Activated T-helper 1 cell treated with anti-CD3 and anti-CD28 coated beads, Interleukin-2, amount 50 U/mL, for 16 hours (primary cell): ENCODE measurements at places on chromosomes 4 and X.

- DNase-seq = no peak
Observed at GRCh38 chrX:55028040-55028439, 2.7 kb downstream of the ALAS2 start.

GRCh38 chrX:135295238-135295943 is 13.9 kb upstream of the ETDC start:
- DNase-seq = peak; percentile 22

DNA sequence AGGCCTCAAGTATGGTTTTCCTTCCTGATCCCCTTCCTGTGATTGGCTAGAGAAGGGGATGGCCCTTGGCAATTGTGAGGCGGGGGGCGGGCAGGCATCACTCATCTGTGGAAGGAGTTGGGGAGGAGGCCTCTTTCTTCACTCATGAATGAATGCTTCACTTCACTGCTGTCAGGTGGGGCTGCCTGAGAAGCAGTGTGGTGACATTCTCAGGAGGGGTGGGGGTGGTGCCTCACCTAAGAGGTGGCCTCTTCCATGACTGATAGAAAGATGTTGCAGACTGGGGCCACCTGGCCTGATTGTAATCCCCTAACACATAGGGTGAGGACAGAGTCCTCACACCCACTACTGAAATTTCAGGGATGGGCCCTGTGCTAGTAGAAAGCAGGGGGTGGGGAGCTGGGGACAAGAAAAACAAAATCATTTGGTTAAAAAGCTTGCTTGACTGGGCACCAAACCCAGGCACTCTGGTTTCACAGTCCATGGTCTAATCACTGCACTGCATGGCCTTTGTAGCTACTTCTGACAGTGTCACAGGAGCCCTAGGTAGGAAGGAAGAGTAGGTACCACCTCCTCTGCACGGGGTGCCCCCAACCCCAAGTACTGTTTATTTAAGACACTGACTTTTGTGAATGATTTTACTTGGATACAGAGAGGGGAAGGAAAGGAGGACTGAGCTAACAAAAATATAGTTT is 5.6 kb upstream of the HOPX start:
- no peak for DNase-seq

GRCh38 chr4:8165374-8165896 is 6.8 kb upstream of the ABLIM2 start:
- DNase-seq = no peak

DNA sequence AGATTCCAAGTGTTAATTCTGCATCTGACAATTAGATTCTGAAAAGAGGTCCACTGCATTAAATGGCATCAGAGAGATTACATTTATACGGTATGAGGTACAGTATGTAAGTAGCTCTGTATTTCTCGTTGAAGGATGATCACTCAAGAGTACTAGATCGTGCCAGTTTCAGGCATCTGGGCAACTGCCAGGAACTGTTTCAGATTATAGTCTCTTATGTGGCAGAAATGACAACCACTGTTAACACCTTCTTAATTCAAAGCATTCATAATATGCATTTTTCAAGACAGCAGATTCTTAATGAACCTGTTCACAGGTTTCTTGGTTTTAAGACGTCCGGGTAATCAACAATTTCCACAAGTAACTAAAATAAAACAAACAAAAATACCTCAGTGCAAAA is 1.6 kb downstream of the ANKRD50 start:
- DNase-seq = no peak

- DNase-seq = no peak
Observed at GRCh38 chr4:110869114-110869513, 246.2 kb upstream of the PITX2 start.

GRCh38 chr4:143243041-143243440 is 58.3 kb downstream of the USP38 start:
- no peak for DNase-seq

- DNase-seq = no peak
Observed at GRCh38 chr4:128979934-128980333, 113.4 kb downstream of the SCLT1 start.

DNA sequence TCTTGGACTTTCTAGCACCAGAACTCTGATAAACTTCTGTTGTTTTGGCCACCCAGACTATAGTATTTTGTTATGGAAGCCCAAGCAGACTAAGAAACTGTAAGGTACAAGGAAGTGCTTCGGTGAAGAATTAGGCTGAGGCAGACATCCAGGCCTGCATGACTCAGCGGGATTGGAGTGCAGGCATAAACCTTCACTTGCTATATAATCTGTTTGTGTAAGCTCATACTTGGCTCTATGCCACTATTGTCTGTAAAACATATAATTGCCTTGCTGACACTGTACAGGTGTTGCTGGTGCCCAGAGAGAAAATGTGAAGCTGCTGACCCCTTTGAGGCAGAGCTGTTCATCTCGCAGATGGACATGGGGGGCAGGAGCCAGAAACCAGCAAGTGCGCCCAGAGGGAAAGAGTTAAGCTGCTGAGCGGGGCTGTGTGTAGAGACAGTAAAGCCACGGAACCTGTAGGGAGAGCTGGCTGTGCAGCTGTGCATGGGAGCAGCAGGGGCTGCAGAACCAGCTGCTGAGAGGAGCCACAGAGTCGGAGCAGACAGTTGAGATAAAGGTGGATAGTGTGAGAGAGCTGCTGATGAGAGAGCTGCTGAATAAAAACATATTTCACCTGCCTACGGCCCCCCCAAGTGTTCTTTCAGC is 96.2 kb downstream of the RBM46 start:
- no peak for DNase-seq

GRCh38 chr4:13642170-13642950 is 14.8 kb upstream of the BOD1L1 start:
- DNase-seq = no peak

GRCh38 chr4:178448372-178449035 is 1006.3 kb upstream of the AGA start:
- no peak for DNase-seq

GRCh38 chr4:1808396-1808795 is 15.3 kb downstream of the FGFR3 start:
- no peak for DNase-seq
